ENCODE measurements at places on chromosomes 13 and 19.
A peak's percentile ranks its signal among the peaks of the same experiment; 100 is the strongest.

- no peak for DNase-seq
Measured at GRCh38 chr13:110073982-110074381, 233.0 kb downstream of the COL4A1 start.

DNA sequence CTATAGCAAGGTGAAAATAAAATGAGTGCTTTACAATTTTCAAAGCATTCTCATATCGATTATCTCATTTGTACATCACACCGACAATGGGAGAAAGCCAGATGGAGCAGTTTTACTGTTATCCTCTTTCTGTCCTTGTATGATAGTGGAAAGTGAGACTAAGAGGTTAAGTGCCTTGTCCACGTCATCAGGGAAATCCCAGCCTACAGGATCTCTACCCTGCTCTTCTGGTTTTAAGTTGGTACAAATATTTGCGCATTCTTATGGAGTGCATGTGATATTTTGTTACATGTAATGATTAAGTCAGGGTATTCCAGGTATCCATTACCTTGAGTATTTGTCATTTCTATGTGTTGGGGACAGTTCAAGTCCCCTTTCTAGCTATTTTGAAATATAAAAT lies 12.4 kb upstream of the ENOX1 start:
- no peak for DNase-seq

GRCh38 chr19:35797663-35798062 lies 15.0 kb downstream of the PRODH2 start:
- no peak for DNase-seq

- peak; percentile 72 for DNase-seq
Measured at GRCh38 chr19:45451131-45451849, 16.5 kb upstream of the FOSB start.
